ENCODE measurements at places on chromosomes 1 and 21.
A peak's percentile ranks its signal among the peaks of the same experiment; 100 is the strongest.

DNA sequence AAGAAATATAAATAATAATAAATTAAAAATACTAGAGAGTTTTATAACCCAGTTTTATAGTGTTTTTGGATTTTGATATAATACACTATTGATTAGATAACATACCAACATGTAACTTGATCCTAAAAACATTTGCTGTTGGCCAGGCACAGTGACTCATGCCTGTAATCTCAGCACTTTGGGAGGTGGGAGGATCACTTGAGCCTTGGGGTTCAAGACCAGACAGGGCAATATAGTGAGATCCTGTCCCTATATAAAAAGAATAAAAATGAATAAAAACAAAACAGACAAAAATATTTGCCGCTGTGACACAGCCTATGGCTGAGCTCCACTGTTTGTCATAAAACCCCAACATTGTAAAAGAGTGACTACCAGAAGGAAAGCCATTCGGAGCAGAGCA, 26.1 kb downstream of the VPS13D start:
- DNase-seq: no peak

DNA sequence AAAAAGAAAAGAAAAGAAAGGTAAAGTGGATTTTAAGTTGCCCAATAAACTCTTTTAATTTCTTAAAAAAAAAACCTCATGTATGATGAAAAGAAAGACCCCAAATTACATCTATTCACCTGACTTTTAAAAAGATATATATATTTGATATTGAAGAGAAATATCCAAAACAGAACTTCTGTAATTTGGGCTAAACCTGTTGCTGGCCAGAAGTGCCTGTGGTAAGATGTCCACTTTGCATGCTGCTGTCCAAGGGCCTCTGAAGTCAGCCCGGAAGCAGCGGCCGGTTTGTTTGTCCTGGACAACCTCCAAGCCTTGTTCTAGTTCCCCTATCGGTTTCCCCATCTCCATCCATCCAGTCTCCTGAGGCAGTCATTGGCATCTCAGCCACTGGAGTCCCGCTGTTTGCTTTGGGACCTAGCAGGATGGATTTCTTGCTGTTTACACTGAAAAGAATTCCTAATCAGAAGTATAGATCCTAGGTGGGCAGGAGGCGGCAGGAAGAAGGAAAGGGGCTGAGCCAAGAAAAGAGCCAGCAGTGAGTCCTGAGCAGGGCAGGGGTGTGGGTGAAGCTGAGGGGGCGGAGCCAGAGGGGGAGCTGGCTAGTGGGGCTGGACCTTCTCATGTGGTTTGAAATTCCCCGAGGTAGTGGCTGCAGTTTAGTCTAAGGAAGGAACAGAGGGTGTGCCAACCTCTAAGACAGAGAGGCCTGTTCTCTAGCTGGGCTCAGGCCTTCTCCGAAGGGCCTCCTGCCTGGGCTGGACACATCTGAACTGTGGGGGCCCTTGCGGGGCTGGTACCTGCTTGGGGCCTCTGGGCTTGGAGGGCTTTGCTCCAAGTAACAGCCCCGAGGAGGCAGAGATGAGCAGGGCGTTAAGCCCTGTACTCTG, 3.3 kb downstream of the NCMAP start:
- peak; percentile 77 for DNase-seq

DNA sequence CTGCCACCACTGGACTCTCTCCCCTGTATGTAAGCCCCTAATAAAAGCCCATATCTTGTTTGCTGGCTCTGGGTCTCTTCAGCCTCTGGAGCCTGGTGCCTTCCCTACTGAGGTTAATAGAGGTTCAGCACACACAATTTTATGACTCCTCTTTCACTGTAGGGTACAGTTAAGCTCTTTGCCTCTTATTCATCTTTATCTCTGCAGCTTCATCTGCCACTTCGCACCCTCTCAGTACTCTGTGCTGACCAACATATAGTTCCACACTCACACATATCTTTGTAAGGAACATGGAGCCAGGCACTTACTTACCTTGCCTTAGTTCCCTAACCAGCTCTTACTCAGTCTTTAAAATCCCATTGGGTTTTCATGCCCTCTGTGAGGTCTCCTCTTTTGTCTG, 4.5 kb downstream of the BTBD8 start:
- no peak for DNase-seq

DNA sequence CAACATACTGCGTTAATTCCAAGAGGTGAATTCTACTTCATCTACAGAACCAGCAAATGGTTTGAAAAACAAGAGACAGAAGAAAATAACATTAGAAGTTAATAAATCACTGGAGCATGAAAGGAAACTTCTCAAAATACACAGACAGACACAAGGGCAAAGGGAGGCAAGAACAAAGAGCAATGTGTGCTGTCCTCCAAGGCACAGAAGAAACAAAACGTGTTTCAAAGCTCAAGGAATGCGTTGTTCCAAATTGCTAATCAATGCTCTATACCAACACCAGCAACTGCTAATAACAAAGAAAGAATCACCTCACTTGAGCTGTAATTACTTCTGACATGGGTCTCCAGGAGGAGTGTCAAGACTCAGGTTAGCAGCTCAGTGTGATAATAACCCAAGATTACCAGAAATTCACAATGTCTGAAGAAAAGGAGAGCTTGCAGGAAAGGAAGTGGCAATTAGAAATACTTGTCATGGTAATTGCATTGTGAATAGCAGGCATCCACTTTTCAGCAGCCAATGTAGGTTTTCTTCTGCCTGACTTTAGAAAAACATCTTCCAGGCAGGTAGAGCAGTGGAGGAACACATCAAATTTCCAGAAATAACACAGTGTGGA, 175.4 kb downstream of the SEC16B start:
- DNase-seq: no peak

DNA sequence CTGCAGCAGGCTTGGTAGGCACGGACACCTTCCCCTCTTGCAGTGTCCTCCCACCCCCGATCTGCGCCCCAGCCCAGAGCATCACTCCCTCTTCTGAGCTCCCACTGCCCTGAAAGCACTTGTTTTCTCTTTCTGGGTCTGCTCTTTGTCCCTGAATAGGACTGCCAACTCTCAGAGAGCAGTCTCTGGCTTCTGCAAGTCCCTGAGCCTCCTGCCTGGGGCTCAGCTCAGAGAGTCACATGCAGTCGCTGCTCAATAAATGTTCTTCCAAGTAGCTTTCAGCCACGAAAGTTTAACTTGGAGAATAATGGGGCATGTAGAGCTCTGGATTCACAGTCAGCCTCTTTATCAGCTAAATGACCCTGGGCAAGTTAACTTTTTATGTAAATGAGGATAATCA, 205.6 kb downstream of the HIVEP3 start:
- no peak for DNase-seq

- DNase-seq: no peak
Observed at GRCh38 chr21:26042181-26042876, 128.2 kb downstream of the APP start.

GRCh38 chr21:44625756-44626155, 1.1 kb upstream of the KRTAP10-9 start:
- no peak for DNase-seq

DNA sequence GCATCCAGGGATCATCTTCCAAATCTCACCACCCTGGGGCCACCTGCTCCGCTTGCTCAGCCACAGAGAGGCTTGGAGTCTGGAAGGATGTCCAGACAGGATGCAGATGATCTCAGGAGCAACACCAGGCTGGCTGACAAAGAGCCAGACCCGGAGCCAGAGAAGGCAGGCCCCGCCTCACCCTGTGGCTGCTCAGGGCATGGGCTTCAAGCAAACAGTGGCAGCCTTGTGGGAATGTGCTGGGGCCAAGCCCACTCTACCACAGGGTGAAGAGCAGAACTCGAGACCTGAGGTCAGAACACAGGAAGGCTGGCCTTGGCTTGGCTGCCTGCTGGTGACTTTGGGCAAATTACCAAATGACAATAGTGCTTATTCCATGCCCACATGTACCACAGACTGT, 45.5 kb downstream of the MRPL37 start:
- DNase-seq: no peak

DNA sequence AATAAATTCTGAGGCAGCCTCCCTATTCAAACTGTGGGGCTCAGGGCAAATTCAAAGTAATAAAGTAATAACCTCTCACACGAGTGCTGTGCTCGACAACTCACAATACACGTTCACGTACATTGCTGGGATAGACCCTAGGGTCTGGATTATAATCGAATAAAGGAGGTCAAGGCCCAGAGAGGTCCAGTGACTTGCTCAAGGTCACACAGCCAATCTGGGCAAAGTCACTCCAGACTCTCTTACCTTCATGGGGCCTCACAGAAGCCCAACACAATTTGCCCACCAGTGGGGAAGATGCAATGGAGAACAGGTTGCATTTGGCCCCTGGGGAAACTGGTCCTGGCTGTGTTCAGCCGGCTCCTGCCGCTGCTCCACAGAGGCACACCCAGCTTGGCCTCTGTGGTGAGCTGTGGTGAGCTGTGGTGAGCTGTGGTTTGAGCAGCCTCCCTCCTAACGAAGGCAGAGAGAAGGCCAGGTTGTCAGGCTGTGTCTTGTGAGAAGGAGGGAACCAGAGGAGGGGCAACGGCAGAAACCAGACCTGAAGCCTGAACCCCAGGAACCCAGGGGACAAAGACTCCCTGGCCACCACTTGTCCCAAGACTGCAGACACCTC, 35.1 kb downstream of the NUAK2 start:
- no peak for DNase-seq

- no peak for DNase-seq
Observed at GRCh38 chr1:43293176-43293575, 7.6 kb upstream of the TIE1 start.
